ENCODE measurements at places on chromosomes 7 and 10.

DNA sequence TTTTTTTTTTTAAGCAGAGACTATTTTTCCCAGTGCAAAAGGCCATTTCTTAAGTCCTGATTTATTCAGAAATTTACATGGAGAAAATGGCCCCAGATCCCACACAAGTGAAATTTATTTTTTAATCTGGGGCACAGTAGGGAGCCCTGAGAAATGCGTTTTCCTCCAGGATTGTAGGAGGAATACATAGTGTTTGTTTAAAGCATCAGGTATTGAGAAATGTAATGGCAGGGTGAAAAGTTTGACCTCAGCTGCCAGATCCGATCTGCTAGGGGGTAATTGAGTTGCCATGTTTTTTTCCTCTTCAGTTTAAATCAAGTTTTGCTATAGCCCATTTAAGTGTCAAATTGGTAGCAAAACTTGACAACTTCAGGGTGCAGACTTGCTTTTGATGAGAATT is 110.0 kb downstream of the LRMDA start:
- DNase-seq = no peak

GRCh38 chr10:30756896-30757295 is 127.3 kb upstream of the LYZL2 start:
- DNase-seq = no peak

DNA sequence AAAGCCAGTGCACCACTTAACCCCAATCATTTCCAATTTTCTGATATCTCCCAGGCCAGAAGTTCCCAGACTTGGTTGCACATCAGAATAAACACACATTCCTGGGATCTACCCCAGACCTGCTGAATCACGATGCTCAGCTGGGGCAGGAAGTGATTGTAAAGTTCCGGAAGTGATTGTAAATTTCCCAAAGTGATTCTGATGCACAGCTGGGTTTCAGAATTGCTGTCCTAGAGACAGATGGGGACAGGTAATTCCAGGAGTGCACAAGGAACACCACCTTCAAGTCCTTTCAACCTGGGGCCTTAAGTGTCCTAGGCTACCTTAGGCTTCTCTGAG is 104.2 kb upstream of the EEPD1 start:
- DNase-seq = no peak

GRCh38 chr10:68086011-68086410 is 10.9 kb upstream of the HERC4 start:
- DNase-seq = no peak

- no peak for DNase-seq
Measured at GRCh38 chr10:73076360-73077183, 20.1 kb downstream of the P4HA1 start.

- DNase-seq = no peak
Measured at GRCh38 chr7:95700917-95701316, 71.4 kb upstream of the DYNC1I1 start.

DNA sequence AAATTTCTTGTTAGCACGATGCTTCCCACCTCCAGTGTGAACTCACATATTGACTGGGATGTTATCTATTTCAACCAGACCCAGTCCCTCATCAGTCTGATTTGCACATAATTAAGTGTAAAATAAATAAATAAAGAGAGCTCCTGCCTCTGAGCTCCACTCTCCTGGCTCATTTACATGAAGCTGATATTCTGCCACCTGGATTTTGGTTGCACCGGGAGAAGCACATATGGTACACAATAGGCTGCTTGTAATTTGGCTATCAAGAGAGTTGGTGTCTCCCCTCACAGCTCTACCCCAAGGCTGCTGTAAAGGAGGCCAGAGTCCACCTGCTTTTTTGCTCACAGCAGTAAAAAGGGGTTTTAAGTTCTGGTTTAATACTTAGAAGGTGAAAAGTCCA is 610.5 kb downstream of the KCNMA1 start:
- no peak for DNase-seq

- DNase-seq = peak; percentile 87
Measured at GRCh38 chr10:71748671-71749191, 24.6 kb downstream of the VSIR start.
